Dermis microvascular lymphatic vessel endothelial cell (primary cell): ENCODE measurements at places on chromosomes 4 and X.

DNA sequence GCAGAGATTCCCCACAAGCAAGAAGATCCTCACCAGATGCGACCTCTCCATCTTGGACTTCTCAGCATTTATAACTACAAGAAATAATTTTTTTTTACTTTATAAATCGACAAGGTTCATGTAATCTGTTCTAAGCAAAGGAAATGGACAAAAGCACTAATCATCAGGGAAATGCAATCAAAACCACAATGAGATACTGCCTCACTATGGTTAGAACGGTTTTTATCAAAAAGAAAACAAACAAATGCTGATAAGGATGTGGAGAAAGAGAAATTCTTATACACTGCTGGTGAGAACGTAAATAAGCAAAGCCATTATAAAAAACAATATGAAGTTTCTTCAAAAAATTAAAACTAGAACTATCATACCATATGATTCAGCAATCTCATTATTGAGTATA, 1382.6 kb downstream of the ARAP2 start:
- no peak for DNase-seq

DNA sequence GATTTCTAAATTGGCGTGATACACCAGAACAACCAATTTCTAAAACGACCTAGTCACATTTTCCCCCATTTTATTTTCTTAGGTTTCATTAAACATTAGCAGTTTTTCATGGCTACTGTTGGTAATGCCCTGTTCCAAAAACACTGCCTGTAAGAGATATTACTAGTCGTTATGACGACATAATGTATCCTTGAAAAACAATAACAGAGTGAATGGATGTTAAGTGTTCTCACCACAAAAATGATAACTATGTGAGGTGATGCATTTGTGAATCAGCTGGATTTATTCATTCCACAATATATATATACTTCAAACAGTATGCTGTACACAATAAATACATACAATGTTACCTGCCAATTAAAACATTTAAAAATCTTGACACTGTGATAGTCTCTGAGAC, 1147.6 kb upstream of the PCDH10 start:
- no peak for DNase-seq

DNA sequence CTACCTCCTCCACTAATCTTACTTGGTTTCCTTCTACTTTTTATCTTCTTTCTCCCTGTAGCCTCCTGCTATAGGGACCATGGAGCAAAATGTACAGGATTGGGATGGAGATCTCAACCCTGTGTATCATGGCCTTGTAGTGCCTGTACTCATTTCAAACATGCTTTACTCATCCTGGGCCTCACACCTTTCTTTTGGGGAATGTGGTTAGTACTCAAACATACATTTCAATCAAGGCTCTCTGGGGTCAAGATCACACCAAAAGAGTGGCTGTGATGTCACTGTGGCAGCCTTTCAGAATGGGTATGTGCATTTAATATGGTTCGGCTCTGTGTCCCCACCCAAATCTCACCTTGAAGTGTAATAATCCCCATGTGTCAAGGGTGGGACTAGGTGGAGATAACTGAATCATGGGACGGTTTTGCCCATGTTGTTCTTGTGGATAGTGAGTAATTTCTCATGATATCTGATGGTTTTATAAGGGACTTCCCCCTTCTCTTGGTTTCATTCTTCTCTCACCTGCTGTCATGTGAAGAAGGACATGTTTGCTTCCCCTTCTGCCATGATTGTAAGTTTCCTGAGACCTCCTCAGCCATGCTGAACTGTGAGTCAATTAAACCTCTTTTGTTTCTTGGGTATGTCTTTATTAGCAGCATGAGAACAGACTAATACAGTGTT, 205.1 kb downstream of the RASL11B start:
- DNase-seq = no peak

DNA sequence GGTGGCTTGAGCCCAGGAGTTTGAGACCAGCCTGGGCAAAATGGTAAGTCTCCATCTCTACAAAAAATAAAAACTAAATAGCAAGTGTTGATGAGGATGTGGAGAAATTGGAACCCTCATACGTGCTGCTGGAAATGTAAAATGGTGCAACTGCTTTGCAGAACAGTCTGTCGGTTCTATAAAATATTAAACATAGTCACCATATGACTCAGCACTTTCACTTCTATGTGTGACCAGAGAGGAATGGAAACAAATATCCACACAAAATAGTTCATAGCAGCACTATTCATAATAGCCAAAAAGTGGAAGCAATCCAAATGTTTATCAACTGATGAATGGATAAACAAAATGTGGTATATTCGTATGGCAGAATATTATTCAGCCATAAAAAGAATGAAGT, 60.8 kb upstream of the FMR1 start:
- DNase-seq = no peak

GRCh38 chr4:170979736-170980135, 833.5 kb upstream of the GALNTL6 start:
- no peak for DNase-seq

GRCh38 chr4:7425124-7425523, 9.6 kb downstream of the PSAPL1 start:
- DNase-seq = no peak

GRCh38 chr4:135144498-135144897, 942.9 kb upstream of the PABPC4L start:
- no peak for DNase-seq

DNA sequence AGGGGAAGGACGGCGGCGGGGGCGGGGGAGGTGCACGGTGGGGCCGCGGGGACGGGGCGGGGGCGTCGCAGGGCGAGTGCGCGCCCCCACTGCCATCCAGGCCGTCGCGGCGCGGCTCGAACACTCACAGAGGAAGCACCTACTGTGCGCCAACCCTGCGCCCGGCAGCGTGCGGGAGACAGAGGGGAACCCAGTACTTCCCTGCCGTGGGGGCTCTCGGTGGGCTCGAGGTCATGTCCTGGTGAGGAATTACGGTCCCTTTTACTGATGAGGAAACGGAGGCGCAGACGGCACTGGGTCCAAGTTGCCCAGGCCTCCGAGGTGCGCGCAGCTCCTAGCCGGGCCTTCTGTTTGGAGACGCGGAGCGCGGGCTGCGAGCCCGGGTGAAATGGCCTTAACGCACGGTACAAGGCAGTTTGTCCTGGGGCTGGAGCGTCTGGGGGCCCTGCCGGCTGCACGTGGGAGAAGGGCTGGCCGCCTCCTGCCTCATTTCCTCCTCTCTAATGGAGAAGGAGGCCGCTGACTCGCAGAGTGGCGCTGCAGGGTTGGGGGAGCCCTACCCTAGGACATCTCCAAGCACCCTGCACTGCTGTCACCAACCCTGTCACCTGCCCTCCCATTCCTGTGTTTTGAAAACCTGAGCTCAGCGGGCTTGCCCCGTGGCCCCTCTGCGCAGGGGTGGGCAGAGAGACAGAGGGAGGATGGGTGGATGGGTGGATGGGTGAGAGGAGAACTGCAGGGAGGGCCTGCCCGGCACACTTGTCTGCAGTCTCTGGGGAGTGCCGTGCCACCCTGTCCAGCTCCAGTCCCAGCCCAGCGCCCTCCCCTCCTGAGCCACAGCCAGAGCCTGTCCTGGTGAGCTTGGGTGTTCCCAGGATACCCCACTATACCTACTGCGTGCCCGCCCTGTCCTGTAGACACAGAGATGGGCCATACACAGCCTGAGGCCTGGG, 106.0 kb downstream of the ADRA2C start:
- DNase-seq = no peak

- DNase-seq = no peak
These were observed 103.7 kb downstream of the CRLF2 start for GRCh38 chrX:1108501-1109445.

- DNase-seq = no peak
These were observed 77.4 kb downstream of the PDGFC start for GRCh38 chr4:156894234-156894633.

GRCh38 chr4:93348896-93349295, 479.7 kb upstream of the ATOH1 start:
- no peak for DNase-seq

- no peak for DNase-seq
These were observed 8.1 kb downstream of the ACSL1 start for GRCh38 chr4:184817494-184818215.

GRCh38 chr4:171378323-171378722, 434.9 kb upstream of the GALNTL6 start:
- no peak for DNase-seq

- no peak for DNase-seq
These were observed 8.8 kb upstream of the C1GALT1C1 start for GRCh38 chrX:120638619-120639018.

DNA sequence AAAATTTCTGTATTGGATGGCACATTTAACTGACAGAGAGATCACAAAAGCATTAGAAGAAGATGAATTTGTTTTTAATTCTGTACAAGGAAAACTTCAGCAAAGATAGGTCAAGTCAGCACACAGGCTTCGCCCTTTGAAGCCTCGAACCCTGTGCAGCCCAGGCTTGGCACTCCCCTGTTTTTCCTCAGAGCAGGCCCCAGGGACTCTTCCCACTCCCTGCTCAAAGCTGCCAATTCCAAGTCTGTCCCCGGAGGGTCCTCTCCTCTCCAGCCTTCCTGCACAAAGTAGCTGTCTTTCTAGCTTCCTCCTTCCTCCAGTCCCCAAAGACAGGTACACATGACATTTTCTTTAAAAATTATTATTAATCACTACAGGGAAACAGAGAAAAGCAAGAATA, 466.3 kb downstream of the PPARGC1A start:
- no peak for DNase-seq

GRCh38 chr4:40949358-40950100, 199.8 kb downstream of the NSUN7 start:
- no peak for DNase-seq

DNA sequence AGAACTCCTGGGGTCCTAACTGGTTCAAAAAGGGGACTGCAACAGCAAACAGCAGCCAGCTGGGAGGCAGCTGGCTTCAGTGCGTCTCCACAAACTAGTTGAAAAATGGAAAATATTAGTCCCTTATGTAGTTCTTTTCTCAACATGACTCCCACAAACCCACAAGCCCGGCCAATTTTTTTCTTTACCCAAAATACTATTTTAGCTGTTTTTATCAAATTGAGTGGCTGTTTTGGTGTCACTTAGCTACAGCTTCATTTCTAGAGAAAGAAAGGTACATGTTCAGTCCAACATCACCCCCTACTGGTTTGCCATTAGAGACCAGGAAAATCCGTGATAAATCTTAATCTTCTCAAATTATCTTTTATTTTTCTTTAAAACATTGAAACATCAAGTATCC, 97.2 kb downstream of the GUCY2F start:
- DNase-seq = peak; percentile 9

- no peak for DNase-seq
These were observed 443.9 kb upstream of the INTU start for GRCh38 chr4:127188847-127189246.

DNA sequence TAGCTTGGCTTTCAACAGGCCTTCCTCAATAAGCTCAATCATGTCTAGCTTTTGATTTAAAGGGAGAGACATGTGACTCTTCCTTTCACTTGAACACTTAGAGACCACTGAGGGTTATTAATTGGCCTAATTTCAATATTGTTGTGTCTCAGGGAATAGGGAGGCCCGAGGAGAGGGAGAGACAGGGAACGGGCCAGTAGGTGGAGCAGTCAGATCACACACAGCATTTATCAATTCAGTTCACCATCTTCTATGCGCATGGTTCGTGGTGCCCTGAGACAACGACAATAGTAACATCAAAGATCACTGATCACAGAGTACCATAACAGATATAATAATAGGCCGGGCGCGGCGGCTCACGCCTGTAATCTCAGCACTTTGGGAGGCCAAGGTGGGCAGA, 17.8 kb downstream of the ZNF81 start:
- DNase-seq = peak; percentile 32

DNA sequence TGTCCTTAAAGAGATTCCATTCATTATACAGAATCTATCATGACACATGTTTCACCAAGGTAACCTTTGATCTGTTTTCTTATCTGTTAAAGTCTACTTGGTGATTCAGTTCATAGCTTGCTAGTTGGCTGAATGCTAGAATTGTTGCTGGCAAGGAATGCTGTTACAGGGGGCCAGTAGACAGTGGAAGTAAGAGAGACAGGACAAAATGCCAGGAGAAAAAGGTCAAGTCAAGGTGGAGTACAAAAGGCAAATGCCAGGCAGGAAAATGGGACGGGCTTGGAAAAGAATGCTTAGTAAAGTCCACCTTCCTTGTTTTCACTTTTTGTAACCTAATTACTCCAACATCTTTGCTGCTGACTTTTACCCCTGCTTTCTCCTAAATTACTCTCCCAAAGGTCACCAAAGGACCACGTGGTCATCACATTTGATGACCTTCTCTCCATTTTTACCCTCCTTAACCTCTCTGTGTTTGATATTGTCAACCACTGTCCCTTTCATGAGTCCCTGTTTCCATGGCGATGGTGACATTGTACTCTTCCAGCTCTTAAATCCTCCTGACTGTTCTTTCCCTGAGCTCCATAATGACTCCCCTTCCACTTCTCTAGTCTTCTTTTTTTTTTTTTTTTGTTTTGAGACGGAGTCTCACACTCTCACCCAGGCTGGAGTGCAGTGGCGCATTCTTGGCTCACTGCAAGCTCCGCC, 24.5 kb upstream of the TAPT1 start:
- DNase-seq = no peak
